ENCODE measurements at places on chromosomes 5 and 9.

GRCh38 chr5:134948911-134949310 is 18.8 kb upstream of the CATSPER3 start:
- DNase-seq = no peak

GRCh38 chr5:54838843-54839242 is 146.6 kb downstream of the ESM1 start:
- DNase-seq = no peak

DNA sequence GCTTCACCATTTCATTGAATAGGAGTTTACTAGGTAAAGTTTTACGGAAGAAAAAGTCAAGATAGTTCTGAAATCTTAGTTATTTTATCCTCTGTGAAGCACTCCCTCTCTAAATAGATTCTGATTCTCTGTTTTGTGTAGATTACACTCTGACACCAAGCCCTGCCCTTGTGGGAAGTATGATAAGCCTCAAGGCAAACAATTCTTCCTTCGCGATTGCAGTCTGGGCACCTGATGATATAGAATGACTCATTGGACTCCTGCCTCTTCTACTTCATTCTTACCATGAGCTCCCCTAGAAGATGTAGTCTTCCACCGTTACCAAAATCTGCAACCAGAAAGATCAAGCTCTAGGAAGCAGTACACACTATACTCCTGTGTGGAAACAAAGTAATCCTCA is 626.9 kb upstream of the PTGER4 start:
- DNase-seq = no peak

DNA sequence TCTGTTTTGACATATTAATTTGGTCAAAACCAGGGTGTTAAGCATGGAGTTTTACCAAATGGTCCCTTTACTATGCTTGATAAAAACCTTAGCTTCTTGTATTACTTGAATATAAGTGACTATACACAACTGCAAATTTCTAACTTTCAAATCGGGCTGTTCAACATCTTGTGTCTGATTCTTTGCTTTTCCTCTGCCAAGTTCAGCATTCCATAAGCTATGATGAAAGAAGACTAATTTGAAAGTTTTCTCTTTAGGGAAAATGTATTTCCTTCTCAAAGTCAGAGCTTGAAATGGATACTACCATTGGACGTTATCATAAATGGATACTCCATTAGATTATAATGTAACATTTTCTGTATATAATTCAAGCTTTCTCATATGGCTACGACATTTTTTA is 792.9 kb downstream of the EFNA5 start:
- DNase-seq = no peak

GRCh38 chr5:140383300-140383699 is 18.3 kb upstream of the ANKHD1 start:
- DNase-seq = no peak

GRCh38 chr5:154565123-154565522 is 87.1 kb upstream of the HAND1 start:
- DNase-seq = no peak

- DNase-seq = no peak
Measured at GRCh38 chr5:1429496-1429895, 15.7 kb downstream of the SLC6A3 start.

DNA sequence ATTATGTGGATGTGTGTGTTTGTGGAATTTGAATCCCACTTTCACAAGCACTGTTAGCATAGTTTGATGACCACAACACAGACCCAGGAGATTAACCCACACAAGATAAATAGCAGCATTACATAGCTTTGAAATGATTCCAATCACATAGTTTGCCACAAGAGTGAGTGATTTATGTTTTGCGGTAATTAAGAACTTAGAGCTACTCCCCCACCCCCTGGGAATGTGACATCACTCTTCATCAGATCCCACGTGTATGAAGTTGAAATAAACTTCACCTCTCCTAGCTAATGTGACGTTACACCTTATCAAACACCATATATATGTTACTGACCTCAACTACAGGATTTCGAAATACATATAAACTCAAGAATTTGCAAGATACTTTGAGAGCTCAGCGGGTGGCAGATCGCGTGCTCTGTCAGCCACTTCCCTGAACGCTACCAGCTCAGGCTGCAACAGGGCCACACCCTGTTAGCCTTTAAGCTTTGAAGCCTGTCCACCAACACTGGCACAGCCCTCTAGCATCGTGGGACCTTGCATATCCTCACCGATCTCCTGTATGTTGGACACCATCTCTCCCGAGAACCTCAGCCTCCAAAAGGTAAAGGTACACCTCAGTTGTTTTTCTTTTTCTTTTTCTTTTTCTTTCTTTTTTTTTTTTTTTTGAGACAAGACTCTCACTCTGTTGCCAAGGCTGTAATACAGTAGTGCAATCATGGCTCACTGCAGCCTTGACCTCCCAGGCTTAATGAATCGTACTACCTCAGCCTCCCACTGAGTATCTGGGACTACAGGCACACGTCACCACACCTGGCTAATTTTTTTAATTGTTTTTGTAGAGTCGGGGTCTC is 1.7 kb upstream of the AGTPBP1 start:
- no peak for DNase-seq

DNA sequence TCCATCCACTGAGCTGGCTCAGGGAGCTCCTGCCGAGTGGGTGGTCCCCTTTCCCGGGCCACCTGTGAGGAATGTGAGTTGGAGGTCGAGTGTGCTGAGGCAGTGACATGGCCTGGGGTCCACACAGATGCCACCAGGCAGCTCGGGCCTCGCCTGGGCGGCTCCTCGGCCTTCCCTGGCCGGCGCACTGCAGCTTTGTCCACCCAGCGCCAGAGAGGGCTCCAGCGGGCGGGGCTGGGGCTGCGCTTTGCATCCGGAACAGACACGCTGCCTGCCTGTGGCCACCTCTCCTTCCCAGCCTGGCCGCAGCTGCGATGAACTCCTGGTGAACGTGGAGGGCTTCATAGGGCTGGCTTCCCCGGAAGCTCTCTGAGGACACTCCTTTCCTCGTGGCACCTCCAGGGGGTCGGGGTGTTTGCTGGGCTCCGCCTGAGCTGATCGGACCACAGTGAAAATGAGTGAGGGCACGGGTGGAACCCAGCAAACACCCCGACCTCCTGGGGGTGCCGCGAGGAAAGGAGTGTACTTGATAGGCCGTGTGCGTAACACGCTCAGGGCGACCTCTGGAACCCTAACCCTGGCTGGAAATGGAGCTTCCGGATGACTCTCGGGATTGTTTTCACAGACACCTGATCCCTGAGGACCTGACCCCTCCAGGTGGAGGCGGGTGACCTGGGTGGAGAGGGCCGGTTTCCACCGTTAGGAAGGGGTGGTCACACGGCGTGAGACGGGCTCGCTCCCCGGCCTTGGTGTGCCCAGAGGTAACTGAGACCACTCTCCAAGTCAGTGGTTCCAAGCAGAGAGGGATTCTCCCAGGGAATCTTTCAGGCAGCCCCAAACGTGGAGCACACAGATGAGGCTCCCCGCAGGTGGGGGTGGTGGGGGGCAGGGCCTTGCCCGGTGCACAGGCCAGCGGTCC is 31.8 kb upstream of the RXRA start:
- no peak for DNase-seq

- DNase-seq = no peak
Measured at GRCh38 chr5:98365126-98365525, 408.3 kb upstream of the RGMB start.

DNA sequence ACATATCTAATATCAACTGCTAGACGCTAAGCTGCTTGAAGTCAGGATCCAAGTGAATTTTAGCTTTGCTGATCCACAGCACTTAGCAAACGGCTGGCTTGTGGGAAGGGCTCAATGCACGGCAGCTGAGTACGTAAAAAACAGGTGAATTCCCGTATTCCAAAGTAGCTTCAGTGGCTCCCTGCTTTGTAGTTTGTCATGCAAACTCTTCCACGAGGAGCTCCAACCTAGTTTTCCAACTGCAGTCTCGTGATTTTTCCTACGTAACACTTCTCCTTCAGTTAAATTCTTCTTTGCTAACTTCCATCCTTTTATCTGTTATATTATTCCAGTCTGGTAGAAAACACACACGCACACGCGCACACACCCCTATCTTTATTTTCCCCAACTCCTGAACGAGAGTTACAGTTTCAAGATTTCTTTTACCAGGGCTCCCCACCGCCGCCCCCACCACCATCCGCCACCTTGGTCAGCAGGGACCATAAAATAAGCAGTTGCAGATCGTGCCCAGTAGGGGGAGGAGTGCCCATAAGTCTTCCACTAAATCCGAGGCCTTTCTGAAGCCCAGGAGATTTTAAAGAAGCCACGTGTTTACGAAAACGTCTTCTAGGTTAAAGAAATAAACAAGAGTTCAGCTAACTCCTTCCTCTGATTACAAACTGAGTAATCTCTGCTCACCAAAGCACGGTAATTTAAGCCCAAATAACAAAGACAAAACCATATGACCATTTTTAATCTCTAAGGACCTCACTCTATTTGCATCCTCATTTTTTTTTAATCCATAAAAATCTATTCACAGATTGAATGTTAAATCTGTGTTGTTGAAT is 34.8 kb upstream of the TRIO start:
- no peak for DNase-seq

DNA sequence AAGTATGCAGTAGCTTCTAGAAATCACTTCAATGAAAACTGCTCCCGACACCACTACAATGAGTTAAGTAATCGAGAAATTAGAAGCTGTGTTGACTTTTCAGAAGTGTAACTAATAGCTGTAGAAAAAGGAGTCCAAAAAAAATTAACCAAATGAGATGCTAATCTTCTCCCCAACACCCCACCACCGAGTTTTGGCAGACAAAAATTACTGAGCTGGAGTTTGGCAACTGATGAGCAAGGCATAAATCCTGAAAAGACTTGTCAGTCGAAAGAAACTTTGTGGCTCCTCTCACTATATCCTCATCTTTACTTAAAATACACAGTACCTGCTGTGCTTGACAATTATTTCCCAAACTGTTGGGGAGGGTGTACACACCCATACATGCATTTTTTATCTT is 191.9 kb downstream of the EBF1 start:
- no peak for DNase-seq

GRCh38 chr9:77981332-77981731 is 50.3 kb downstream of the GNAQ start:
- DNase-seq = no peak

GRCh38 chr9:135950135-135950682 is 11.0 kb downstream of the UBAC1 start:
- no peak for DNase-seq

GRCh38 chr5:163475411-163475810 is 15.0 kb downstream of the HMMR start:
- DNase-seq = no peak

DNA sequence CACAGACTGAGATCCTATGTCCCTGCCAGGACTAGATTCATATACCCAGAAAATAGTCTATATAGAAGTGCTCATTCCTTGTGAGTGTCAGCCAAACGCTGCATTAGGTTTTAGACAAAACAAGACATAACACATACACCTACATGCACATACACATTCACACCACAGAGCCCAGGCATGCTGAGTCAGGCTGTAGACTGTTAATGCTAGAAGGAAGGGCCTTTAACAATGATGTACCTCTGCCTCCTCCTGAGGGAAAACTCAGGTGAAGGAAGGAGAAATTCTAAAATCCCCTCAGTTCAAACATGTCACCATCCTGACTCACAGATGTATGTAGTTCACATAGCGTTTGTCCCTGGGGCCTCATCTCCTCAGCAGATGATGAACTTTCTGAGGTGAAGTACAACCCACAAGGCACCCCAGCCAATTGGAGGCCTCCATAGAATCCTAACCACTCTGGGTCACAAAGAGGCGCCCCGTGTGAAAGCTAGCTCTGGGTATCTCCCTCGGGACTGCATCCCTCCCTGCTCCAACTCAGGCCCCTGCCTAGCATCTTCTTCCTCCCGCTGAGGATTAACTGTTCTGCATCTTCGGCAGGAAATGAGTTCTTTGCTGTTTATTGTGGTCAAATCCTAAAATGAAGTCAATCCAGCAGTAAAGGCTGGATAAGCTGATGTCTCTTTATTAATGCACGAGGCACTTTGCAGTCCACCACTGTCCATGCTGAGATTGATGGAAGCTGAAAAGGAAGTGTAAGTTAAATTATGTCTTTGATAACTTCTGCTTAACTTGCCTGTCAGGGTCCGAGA is 40.8 kb upstream of the FSTL4 start:
- DNase-seq = no peak

DNA sequence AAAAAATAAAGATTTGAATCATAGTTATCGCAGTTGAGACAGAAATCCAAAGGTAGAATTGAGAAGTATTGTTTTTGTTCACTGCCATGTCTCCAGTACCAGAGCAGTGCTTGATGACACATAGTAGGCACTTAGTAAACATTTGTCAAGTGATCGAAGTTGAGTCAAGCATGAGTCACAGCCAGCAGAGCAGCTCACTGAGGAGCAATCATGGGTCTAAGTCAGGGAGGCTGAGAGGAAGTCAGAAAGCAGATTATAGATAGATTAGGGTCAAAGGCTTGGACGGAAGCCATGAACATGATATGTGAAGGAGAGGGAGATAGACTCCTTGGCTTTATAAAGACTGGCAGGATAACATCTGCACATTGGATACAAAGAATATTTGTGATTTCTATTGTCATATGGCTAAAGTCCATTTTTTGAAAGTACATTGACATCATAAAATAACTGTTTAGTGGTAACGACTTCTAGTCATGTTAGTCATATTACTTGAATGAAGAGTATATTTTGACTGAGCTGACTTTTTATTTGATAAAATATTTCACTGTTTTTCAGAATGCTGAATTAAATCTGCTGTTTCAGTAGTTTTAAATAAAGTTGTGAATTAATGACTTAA is 168.5 kb downstream of the RAB3C start:
- no peak for DNase-seq

GRCh38 chr5:179794575-179794974 is 789 bp downstream of the LTC4S start:
- DNase-seq = no peak

DNA sequence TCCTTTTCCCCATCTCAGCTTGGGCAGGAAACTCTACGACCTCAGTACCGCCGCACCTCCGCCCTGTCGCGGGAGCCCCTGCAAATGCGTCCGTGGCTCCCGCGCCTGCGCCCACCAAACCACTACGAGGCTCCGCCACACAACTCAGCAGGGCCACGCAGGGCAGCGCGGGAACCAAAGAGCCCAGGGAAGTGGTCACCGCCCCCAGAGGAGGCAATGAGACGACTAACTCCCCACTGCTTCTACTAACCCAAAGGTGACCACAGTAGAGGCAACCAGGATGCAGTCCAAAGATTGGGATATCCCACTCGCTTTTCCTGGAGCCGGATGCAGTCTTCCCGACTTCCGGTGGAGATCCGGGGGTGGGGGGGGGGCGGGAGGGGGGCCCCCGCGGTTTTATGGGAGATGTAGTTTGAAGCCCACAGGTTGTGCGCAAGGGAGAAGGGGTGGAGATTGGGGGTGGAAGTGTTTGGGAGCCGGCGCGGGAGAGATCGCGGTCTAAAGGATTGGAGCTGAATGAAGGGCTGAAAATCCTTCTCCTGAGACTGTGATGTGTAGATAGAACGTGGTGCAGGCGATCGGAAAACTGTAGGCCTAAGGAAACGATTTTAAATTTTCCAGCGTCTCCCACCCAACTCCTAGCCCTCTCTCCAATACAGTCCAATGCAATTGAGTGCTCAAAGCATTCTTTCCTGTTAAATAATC is at the start of gene NUDT12:
Gene NUDT12, minus strand, starts transcription at position 337 of the 705 bp plus-strand sequence. CDS start 2,541 bp downstream, outside the sequence.
- peak; percentile 40 for DNase-seq
